ENCODE measurements at places on chromosomes 16 and 17. TPM values are rescaled to one million over a fixed set of nuclear protein-coding genes. Genes with fewer than 3 reads are reported as not detected.

The DNASE1L2 gene
- total RNA-seq: 0.65 TPM

The ZNF469 gene
- 5.8 TPM for total RNA-seq

The HS3ST3A1 gene
- 0.10 TPM for total RNA-seq

The SP6 gene
- 1.2 TPM for total RNA-seq

The JPT1 gene
- 322 TPM for total RNA-seq

The CTRB2 gene
- total RNA-seq: not detected

The SEPTIN12 gene
- total RNA-seq: not detected

The MBTPS1 gene
- 102 TPM for total RNA-seq
